ENCODE measurements at places on chromosomes 1 and 21.

DNA sequence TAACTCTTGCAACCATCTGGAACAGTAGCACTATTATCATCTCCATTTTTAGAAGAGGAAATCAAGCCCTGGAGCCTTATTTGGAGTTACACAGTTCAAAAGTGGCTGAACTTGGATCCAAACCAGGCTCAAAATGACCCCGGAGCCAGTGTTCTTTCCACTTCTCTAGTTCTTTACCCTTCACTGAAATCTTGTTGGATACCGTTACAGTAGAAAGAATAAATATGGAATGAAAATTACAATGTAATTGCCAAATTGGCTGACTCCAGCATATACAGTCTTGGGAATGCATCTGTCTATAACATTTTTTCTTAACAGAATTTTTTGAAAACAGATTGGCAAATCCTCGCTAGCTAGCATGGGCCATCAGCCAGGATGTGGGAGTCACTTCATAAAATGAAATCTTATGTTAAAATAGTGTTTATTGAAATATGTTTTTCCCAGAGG lies 261.4 kb downstream of the CTH start:
- DNase-seq: no peak

GRCh38 chr1:163842571-163842970 lies 520.8 kb downstream of the NUF2 start:
- DNase-seq: no peak

DNA sequence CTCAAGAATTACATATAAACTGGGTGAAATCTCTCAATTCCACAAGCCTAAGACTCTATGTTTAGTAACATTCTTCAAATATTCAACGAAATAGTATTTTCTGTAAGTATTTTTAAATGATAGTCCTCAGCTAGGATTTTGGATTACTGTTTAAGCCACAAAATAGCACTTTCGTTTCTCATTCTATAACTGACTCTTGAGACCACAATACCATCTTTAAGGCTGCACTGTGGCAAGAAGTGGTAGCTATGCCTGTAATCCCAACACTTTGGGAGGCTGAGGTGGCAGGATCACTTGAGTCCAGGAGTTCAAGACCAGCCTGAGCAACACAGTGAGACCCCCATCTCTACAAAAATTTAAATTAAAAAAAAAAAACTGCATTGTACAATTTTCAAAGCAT lies 126.7 kb downstream of the CDC42BPA start:
- no peak for DNase-seq

- DNase-seq: no peak
Measured at GRCh38 chr1:32125313-32125712, 17.5 kb downstream of the KPNA6 start.

- no peak for DNase-seq
Measured at GRCh38 chr21:16407403-16408240, 677.8 kb downstream of the USP25 start.

- no peak for DNase-seq
Measured at GRCh38 chr1:47280142-47280541, 33.8 kb downstream of the STIL start.

GRCh38 chr21:17819877-17820229 lies 697 bp upstream of the C21orf91 start:
- DNase-seq: no peak

GRCh38 chr1:53851571-53852285 lies 13.6 kb upstream of the NDC1 start:
- DNase-seq: no peak

- DNase-seq: no peak
Measured at GRCh38 chr1:54376430-54377039, 29.7 kb downstream of the SSBP3 start.

DNA sequence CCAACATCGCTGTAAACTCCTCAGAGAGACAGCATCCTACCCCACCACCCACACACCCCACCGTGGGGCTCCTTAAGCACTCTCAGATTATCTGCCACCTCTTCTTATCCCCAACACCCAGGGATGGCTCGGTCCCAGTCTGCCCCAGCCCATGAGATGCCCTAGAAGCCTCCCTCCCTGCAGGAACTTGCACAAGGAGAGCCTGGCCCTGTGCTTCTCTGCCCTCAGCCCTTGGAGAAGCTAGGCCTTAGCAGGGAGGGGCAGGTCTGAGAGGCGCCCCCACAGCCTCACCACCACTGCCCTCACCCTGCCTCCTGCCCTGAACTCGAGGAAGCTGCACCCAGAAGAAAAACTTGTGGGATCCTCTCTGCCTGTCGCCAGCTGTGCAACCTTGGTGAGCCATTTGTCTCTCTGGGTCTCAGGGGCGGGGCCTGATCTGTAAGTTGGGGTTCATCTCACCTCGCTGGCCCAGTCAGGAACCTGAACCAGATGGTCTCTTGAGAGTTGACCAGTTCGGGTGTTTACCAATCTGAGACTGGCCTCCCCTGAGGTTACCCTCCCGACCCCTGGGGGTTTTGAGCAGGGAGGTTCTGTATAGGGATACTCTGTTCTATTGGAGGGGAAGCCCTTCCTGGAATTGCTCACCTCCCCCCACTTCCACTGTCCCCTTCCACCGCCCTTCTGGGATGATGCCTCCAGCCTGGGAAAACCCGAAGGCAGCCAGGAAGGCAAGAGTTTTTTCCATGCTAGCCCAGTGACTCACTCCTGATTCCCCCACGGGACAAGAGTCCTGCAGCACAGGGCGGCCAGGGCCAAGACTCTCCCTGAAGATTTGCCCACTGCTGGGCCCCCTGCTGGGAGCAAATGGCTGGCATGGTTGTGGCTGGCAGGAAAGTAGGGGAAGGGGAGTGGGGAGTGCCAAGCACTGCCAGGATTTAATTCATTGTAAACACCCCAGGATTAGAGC lies at the start of gene S100A3:
Gene S100A3 (minus strand): TSS at position 537 of the 967 bp plus-strand sequence. CDS start 773 bp downstream, outside the sequence.
- DNase-seq: peak; percentile 95

GRCh38 chr1:200355801-200356200 lies 54.0 kb downstream of the ZNF281 start:
- DNase-seq: no peak

DNA sequence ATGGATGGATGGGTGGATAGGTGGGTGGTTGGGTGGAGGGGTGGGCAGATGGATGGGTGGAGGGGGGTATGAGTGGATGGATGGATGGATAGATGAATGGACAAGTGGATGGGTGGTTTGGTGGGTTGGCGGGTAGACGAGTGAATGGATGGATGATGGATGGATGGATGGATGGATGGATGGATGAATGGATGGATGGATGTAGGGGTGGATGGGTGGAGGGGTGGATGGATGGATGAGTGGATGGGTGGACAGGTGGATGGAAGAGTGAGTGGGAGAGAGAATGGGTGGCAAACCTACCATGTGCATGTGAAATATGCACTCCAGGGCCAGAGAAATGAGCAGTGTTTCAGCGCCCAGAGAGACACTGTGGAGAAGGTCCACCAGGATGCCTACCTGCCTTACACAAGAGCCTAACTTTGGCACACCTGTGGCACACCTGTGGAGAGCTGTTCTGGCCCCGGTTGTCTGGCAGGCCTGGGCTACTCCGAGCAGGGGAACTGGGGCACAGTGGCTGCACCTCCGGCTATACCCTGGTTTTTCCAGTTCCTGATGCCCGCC lies 12.8 kb downstream of the EPHA2 start:
- no peak for DNase-seq

GRCh38 chr1:79499541-79499940 lies 493.0 kb upstream of the ADGRL4 start:
- no peak for DNase-seq

GRCh38 chr1:187491082-187491720 lies 662.5 kb downstream of the PLA2G4A start:
- no peak for DNase-seq

- DNase-seq: no peak
Measured at GRCh38 chr1:93692026-93692425, 10.4 kb upstream of the BCAR3 start.

DNA sequence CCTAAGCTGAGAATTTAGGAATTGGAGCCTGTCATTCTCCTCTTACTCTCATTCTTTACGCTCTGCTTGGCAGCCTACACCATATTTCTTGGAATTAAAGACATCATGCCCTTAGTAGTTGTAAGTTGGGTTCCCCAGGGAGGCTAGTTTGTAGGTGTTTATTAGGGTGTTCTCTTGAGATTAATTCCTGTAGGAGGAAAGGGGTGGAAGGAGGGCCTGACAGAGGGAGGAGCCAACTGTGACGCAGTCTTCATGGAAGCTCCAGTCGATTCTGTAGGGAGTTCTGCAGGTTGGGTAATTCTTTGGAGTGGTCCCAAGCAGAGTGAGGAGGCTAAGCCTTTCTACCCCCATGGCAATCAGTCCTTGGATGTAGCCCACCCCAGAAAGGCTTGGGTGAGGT lies 111.4 kb downstream of the HHAT start:
- no peak for DNase-seq

GRCh38 chr1:159185121-159185520 lies 13.7 kb downstream of the CADM3 start:
- DNase-seq: no peak

DNA sequence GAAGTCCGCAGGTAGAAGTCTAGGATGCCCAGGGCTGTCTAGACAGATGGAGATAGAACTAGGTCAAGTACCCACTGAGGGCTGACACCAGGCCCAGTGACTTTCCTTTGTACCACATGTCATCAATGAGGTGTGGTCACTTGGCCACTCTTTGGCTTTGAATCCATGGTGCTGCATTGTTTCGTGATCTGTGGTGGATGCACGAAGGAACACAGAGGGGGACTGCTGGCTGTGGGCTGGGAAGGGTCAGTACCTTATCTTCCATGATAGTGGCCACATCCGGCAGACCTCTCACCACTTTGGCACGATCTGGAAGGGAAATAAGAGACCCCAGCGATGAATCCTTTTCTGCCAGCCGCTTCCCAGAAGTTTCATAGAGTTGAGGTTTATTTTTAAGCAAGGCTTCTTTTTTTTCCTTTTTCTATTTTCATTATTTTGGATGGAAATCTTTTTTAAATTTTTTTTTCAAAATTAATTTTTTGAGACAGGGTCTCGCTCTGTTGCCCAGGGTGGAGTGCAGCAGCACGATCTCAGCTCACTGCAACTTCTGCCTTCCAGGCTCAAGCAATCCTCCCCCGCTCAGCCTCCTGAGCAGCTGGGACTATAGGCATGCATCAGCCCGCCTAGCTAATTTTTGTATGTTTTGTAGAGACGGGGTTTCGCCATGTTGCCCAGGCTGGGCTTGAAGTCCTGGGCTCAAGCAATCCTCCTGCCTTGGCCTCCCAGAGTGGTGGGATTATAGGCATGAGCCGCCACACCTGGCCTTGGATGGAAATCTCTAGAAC lies 53.1 kb downstream of the MYOM3 start:
- no peak for DNase-seq

- no peak for DNase-seq
Measured at GRCh38 chr1:197200272-197200899, 53.9 kb upstream of the ASPM start.

GRCh38 chr1:234475167-234475793 lies 3.7 kb downstream of the TARBP1 start:
- DNase-seq: no peak

GRCh38 chr1:163596541-163597258 lies 274.9 kb downstream of the NUF2 start:
- DNase-seq: no peak

DNA sequence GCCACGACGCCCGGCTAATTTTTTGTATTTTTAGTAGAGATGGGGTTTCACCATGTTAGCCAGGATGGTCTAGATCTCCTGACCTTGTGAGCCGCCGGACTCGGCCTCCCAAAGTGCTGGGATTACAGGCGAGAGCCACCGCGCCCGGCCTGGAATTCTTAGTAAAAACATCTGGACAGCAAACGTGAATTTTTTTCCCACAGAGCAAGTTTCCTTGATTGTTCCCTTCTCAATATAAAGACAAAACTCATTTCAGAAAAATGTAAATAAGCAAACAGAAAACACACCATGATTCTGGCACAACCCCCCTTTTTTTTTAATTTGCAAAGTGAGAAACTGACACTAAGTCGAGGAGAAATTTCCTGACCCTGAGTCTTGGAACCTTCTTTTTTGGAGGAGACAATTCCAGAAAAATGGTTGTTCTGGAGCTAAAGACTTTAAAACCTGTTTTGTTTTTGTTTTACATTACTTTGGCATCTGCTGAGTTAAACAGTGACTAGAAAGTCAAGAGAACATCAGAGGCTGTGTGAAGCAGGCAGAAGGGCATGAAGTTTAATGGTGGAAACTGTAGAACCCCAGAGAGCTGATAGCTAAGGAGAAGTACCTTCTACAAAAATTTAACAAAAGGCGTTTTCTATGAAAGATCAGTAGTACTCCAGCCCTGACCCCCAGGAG lies 10.3 kb upstream of the HMGCS2 start:
- DNase-seq: no peak

DNA sequence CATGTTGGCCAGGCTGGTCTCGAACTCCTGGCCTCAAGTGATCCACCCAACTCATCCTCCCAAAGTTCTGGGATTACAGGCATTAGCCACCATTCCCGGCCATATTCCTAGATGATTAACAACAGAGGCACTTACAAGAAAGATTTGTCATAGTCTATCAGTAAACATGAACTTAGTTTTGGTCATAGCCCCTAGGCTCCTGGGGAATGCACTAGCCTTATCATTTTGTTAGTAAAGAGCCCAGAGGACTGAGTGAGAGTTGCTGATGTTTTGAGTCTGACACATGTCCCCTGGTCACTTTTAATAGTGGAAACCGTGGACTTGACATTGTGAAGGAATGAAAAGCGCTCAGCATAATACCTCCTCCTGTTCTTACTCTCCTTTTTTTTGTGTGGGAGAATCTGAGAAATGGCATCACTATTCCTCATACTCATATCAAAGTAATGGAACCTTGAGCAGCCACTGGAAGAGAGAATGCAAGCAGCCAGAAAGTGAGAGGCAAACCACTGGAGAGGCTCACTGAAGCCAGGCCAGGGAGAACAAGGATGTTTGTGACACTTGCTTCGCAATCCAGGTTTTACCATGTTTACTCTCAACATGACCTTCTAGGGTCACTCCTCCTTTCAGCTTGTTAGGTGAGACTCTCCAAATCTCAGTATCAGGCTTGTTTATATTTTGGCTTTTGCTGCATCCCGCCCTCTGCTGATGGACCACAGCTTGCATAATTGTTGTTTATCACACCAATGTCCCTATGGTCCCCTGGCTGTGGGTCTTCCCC lies 14.8 kb downstream of the ATP1B1 start:
- DNase-seq: no peak

- DNase-seq: no peak
Measured at GRCh38 chr1:54220004-54220811, 20.2 kb downstream of the MRPL37 start.

GRCh38 chr21:17636711-17637110 lies 24.0 kb upstream of the BTG3 start:
- no peak for DNase-seq

DNA sequence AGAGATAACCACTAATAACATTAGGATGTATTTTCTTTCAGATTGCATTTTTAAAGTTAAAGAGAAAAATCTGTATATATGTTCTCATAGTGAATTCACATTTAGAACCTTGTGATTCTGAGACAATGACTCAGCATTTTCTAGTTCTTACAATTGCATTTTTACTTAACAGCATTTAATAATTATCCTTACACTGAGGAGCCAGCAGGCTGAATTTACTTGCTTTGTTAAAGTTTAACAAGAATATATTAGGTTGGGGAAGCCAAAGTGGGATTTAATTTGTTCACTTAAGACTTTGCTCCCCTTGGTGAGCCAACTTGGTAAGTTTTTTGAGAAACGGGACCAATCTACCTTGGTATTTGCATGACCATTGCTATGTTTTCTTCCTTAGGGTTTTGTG lies 4.5 kb downstream of the PATJ start:
- DNase-seq: no peak

All from coronary artery (tissue), 2 donors.